ENCODE measurements at places on chromosomes 16 and 17.

GRCh38 chr17:77930780-77931768 is 27.4 kb upstream of the TNRC6C start:
- DNase-seq: no peak

DNA sequence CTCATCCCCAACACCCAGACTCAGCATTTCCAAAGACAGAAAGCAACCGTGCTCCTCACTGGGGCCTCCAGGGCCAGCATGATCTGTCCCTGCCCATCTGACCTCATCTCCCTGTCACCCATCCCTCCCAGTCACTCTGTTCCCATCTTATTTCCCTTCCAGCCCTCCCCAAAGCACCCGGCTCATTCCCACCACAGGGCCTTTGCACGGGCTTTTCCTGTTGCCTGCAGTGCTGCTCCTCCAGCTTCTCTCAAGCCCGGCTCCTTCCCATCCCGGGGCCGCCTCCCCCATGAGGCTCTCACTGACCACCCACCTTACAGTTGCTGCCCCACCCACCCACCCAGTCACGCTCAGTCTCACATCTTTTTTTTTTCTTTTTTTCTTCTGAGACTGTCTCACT is 54.8 kb downstream of the RMI2 start:
- no peak for DNase-seq

- DNase-seq: no peak
Observed at GRCh38 chr16:66103211-66103610, 263.3 kb upstream of the CDH5 start.

DNA sequence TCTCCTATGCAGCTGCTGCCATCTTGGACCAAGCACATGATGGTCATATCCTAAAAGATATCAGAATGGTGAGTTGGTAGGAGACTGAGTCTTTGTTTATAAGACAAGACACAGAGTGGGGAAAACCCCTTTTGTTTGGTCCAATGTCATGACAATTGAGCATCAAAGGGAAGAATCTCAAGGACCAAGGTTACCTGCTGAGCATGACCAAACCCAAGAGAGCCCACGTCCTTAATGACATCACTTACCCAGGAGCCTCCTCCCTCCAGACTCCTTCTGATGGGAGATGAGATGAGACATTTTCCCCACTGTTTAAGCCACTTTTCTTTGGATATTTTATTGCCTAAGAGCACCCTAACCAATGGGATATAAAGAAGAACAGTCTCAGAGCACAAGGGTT is 478.1 kb downstream of the NPIPA7 start:
- no peak for DNase-seq

All from NCI-H2081 treated with DMSO at 0.1 percent for 48 hours (cell line).